NCI-H345 (cell line): ENCODE measurements at places on chromosomes 6 and 20.

DNA sequence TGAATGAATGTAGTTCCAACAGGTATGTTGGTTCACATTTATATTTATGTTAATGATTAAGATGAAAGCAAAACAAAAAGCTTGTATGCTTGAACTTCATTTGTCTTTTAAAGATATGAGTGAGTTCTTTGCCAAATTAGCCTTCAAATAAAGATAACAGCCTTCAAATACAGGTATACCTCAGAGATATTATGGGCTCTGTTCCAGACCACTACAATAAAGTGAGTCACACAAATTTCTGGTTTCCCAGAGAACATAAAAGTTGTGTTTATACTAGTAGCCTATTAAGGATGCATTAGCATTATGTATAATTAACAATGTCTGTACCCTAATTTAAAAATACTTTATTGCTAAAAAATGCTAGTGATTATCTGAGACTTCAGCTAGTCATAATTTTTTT lies 245.3 kb upstream of the MAN1A1 start:
- DNase-seq: no peak

- no peak for DNase-seq
Measured at GRCh38 chr6:152503546-152503945, 133.6 kb downstream of the SYNE1 start.

- no peak for DNase-seq
Measured at GRCh38 chr20:11136691-11137090, 462.9 kb upstream of the JAG1 start.

GRCh38 chr6:169723991-169724493 lies 258 bp downstream of the PHF10 start:
- DNase-seq: peak; percentile 57

DNA sequence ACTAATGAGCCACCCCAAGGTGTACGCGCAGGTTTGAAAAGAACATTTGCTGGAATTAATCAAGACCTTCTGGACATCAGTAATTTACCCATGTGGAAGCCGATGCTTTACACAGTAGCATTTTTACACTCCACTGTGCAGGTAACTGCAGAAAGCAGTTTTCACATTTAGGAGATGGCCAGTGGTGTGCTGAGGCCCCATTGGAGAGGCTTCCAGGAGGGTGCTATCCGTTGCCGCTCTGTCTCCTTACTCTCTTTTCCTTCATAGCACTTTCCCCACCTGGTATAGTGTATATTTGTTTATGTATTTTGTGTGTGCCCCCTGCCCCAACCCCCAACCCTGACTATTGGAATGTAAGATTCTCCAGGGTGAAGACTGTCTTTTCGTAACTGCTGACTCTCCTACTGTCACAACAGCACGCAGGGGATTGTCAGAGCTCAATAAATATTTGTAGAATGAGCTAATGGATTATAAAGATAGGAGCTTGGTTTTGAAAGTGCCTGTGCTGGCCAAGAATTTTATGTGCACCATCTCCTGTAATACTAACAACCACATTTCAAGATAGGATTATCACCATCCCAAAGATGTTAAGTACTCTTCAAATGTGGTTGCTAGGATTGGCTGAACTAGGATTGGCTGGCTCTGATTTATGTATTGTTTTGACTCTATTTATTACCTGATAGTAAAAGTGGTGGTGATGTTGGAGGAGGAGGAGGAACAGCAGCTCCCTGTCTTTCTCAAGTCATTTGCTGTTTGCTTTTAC lies 74.0 kb upstream of the GLP1R start:
- no peak for DNase-seq

DNA sequence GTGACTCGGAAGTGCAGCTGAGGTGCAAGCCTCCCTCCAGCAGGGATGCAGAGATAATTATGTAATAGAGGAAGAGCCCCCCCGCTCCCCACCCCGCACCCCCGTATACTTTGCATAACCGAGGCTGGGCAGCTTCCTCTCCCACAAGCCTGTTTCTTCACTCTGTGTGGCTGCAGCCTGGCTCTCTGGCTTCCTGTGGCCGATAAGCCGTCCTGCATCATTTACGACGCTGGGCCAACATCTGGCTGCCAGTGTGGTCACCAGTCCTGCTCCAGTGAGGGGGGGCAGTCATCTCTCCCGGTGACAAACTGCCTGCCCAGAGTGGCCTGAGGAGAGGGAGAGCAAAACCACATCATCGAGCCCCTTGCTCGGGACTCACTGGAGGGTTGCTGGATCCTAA lies 59.2 kb downstream of the RBM38 start:
- no peak for DNase-seq

DNA sequence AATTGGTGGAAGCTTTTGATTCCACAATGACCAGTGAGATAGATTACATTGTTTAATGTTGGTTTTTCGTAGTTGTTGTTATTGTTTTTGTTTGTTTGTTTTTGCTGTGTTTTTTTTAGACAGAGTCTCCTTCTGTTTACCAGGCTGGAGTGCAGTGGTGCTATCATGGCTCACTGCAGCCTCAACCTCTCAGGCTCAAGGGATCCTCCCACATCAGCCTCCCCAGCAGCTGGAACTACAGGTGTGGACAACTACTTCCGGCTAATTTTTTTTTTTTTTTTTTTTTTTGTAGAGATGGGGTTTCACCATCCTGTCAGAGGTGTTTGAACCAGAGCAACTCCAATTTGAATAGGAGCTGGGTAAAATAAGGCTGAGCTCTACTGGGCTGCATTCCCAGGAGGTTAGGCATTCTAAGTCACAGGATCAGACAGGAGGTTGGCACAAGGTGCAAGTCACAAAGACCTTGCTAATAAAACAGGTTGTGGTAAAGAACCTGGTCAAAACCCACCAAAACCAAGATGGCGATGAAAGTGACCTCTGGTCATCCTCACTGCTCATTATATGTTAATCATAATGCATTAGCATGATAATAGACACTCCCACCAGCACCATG lies 10.9 kb upstream of the AKAP12 start:
- no peak for DNase-seq

- peak; percentile 19 for DNase-seq
Measured at GRCh38 chr6:116210750-116211425, 43.0 kb downstream of the TSPYL4 start.

DNA sequence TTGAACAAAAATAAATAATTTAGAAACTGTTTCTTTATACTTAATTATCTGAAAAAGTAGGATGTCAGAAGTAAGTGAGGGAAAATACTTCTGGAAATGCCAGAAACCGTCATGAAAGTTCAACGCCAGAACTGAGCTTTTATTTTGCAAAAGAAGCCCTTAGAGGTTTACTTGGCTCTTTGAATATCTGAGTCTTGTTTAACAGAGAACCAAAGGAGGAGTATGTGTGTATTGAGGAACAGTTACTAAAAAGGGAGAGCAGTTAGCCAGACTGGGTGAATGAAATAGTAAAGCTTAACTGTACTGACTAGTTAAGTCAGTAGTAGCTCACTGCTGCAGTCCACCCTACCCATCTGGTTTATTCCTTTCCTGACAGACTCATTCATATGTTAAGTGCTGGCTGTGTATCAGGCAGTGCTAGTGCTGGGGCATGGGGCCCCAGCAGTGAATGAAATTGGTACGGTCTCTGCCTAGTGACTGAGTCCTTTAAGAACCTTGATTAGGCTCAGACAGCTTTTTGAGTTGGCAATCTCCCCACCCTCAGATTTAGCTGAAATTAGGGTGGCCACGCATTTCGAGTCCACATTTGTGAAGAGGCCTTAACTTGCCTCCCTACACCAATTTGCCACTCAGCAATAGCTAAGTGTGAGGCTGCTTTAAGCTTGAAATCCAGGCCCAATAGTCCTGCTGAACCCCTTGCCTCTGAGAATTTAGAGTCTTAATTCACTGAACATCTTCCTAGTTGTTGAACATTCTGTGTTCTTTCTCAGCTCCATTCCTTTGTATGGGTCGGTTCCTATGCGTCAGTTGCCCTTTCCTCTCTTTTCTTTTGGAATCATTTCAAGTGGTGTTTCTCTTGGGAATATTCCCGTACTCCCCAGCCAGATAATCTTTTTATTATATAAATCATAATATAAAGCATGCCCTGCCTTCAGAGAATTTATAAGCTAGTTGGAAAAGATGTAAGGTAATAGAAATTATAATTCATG lies 20.2 kb downstream of the MAP3K4 start:
- DNase-seq: no peak

GRCh38 chr6:125554456-125554855 lies 195.0 kb upstream of the HEY2 start:
- no peak for DNase-seq

DNA sequence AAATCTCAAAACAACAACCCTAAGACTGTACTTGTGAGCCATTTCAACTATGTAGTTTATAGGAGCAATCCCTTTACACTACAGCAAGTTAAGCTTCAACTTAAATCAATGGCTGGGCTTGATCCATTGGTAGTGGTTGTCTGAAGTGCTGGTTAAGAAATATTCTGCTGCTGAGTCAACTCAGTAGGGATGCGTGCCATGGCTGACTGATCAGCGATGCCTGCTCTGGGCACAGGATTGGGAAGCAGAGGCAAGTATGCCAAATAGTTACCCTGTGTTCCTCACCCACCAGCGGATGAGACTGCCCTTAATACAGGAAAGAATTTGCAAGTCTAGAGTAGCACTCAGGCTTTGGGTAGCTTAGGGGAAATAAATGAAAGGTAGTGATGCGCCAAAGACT lies 41.5 kb downstream of the GCM1 start:
- no peak for DNase-seq

- DNase-seq: no peak
Measured at GRCh38 chr6:160077526-160077925, 44.1 kb upstream of the SLC22A1 start.

DNA sequence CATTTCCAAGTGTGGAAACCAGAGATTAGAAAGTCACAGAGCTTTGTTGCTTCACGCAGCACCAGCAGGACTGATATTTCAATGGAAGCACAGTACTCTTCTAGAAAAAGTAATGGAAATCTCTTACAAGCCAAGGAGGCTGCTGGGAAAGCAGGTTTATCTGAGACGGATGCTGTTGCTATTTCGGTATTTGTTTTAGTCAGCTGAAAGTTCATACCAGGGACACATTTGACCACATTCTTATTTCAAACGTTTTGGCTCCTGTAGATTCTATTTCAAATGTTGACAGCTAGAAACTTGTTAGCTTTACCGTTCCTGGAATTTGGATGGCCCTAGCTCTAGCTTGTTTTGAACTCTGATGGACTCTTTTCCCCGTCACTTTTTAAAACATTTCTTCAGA lies 3.7 kb upstream of the TMEM242 start:
- no peak for DNase-seq

DNA sequence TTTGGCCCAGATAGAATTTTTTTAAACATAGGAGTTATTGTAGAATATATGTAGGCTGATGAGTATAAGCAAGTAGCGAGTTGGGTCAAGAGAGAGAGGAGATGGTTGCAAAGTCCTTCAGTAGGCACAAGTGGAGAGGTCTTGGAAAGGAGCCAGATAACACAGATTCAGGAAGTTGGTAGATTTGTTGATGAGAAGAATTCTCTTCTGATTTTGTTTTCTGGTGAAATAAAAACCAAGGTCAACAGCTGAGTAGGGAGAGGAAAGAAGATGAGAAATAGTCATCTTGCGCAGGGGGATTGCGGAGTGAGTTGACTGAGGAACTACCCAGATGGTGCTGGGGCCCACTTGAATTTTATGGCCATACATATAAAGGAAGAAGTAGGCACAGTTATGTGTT lies 17.4 kb upstream of the CD83 start:
- no peak for DNase-seq

GRCh38 chr6:120248451-120248850 lies 898.9 kb upstream of the MAN1A1 start:
- no peak for DNase-seq

- DNase-seq: no peak
Measured at GRCh38 chr20:20547221-20547875, 165.1 kb downstream of the RALGAPA2 start.

- peak; percentile 57 for DNase-seq
Measured at GRCh38 chr6:30885481-30885998, 1.2 kb downstream of the DDR1 start.

GRCh38 chr6:13278991-13279390 lies 49.3 kb downstream of the TBC1D7 start:
- no peak for DNase-seq

DNA sequence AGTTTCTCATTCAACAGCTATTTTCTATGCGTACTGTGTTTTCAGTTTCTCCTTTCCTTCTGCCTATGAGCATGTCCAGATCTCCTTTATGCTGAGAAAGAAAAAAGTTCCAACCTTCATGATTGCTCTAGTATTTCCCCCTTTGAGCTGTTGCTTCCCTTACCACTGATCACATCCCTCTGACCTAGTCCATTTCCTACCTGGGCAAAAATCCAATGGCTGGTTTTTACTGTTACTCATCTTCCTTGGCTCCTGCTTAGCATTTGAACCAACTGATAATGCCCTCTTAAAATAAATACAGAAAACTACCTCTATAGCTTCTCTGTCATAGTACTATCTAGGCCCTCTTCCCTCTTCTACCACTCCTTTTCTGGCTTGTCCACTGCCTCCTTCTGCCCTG lies 6.0 kb downstream of the RFX6 start:
- DNase-seq: no peak

DNA sequence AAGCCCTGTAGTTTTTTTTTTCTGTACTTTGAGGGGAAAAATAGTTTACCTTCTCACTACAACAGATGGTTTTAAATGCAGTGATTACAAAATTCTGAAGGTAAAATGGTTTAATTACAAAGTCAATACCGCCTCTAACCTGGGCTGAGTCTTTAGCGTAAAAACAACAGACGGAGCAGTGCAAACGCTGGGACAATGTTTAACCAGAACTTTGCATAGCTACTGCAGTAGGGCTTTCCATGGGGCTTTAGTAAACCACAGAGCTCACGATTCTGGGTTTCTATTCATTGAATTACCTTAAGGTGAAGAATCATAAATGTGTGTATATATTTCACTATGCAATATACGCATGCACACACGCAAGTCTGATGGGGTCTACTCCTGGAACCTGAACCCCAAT lies 77.9 kb downstream of the RFX6 start:
- no peak for DNase-seq

DNA sequence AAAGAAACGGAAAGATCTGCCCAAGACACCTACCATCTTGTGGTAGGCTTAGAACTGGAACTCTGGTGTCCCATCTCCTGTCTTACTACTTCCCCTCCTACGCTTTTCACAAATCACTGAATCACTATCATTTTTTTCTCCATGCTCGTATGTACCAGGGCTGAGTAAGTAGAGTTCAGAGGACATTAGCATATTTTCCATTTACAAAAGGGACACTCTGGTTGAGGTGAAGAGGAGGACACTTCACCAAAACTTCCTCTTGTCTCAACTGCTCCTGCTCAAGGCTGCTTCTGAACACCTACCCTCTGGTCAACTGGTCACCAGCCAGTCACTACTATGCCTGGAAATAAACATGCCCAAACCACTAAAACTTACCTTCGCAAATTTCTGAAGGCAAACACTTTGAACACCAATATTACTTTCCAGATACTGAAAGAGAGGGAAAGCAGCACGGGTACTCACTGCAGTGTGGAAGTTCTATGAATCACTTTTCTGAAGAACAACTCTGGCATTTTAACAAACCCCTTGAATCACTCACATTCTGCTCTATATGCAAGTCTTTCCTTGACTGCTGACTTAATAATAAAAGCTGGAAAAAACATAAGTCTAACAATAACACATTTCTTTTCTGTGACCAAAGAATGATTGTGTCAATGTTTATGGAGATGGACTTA lies 123.3 kb downstream of the INSM1 start:
- DNase-seq: no peak
